ENCODE measurements at places on chromosomes 4 and X.
A peak's percentile ranks its signal among the peaks of the same experiment; 100 is the strongest.

- DNase-seq = no peak
Observed at GRCh38 chr4:27278615-27279375, 418.2 kb downstream of the STIM2 start.

GRCh38 chrX:71100581-71101505 lies 5.2 kb downstream of the FOXO4 start:
- no peak for DNase-seq

DNA sequence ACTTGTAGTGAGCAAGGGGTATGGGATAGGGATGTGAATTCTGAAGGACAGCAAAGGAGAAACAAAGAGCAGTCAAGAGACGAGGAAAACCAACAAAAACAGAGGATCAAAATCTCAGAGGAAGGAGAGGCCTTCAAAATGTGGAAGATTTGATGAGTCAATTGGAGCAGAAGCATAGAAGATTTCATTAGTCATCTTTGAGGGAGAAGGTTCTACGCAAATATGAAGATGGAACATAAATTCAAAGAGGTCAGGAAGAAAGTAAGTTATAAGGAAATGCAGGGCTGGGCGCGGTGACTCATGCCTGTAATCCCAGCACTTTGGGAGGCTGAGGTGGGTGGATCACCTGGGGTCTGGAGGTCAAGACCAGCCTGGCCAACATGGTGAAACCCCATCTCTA lies 35.4 kb downstream of the MID2 start:
- DNase-seq = no peak

GRCh38 chrX:110055616-110056015 lies 52.7 kb downstream of the TMEM164 start:
- DNase-seq = no peak

- DNase-seq = no peak
Observed at GRCh38 chr4:4866866-4867374, 7.5 kb downstream of the MSX1 start.

- no peak for DNase-seq
Observed at GRCh38 chr4:92305148-92305877, 1.5 kb downstream of the GRID2 start.

DNA sequence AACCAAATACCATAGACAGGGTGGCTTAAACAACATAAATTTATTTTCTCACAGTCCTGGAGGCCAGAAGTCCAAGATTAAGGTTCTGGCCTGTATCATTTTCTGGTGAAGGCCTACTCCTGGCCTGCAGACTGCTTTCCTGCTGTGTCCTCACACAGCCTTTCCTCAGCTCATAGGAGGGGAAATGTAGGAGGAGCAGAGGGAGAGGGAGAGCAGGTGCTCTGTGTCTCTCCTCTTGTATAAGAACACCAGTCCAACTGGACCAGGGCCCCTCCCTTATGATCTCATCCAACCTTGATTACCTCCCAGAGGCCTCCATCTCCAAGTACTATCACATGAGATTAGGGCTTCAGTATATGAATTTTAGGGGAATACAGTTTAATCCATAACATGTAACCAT lies 34.3 kb downstream of the RAPGEF2 start:
- DNase-seq = no peak

GRCh38 chrX:134484039-134484438 lies 24.1 kb downstream of the HPRT1 start:
- peak; percentile 14 for DNase-seq

- DNase-seq = no peak
Observed at GRCh38 chr4:16977081-16977480, 78.6 kb upstream of the LDB2 start.

DNA sequence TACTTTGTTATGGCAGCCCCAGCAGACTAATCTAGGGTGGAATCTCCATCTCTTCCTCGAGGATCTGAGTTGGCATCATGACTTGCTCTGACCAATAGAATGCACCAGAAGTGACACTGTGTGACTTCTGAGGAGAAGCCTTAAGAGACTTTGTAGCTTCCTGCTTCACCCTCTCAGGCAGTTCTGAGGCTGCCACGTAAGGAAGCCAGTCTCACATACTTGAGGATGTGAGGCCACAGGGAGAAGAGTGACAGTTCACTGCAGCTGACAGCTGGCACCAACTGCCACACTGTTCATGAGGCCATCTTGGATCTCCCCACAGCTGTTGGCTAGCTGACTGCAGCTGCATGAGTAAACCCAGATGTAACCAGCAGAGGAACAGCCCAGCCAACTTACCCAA lies 29.3 kb upstream of the BCOR start:
- DNase-seq = peak; percentile 14

GRCh38 chr4:21769404-21770147 lies 179.0 kb downstream of the KCNIP4 start:
- DNase-seq = no peak

GRCh38 chr4:16226816-16227461 lies 668 bp upstream of the TAPT1 start:
- DNase-seq = no peak

GRCh38 chrX:44147130-44147529 lies 173.9 kb upstream of the NDP start:
- no peak for DNase-seq

GRCh38 chr4:44983083-44983482 lies 256.7 kb upstream of the GNPDA2 start:
- no peak for DNase-seq

DNA sequence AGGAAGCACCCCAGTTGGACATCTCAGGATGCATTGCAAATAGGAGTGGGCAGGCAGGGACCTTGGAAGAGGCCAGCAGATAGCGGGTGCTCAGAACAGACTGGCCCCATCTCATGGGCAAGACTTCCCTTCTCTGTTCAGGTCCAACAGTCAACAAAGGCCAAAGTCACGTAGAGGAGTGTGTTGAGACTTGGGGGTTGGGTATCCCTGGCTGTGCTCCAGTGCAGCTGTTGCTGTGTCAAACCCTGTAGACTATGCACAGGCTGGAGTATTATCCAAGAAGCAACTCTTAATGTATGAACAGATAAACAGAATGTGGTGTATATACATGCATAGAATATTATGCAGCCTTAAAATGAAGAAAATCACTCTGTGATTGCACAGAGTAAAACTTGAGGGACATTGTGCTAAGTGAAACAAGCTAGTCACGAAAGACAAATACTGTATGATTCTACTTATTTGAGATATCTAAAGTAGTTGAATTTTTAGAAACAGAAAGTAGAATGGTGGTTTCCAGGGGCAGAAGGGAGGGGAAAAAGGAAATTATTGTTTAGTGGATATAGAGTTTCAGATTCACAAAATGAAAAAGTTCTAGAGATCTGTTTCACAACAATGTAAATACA lies 192.1 kb upstream of the LCORL start:
- DNase-seq = no peak

DNA sequence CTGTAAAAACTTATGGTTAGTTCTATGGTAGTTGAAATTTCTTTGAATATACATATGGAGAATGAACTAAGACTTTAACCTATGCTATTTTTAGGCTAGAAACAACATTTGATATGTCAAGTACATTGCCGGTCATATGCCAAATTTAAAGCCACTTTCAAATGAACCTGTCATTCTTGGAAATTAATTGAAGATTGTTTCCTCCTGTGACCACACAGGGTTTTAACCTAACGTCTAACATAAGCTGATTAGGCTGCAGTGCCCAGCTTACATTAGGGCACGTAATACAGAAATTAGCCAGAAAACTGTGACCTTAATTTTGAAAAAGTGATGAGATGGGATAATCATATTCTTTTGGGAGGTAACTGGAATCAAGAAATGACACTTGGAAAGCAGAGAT lies 645.9 kb downstream of the FSTL5 start:
- no peak for DNase-seq

DNA sequence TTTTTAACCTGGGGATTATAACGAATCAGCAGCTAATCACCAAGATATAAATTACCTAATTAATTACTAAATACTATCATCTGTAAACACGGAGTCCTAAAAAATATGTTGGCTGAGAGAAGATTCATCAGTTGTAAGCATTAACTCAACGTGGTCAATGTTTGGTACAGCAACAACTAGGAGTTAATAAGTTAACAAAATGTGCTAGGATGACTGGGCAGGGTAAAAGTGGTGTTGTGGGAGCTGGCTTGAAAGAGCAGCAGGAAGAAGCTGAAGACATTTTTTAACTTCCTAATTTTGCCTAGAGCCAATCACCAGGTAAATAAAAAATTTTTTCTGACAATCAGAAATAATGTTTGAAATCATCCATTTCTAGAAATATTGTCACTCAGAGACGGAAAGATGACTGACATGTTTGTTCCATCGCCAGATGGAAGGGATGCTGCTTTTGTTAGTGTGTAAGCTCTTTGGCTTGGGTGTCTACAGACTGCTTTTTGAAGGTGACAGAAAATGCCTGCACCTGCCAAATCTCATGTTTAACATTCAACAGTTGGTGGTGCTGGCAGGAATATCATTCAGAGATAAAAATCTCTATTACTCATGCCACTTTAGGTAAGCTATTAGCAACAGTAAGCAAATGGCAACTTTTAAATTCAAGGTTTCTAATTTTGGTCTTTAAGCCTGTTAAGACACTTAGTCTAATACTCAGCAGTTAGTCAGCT lies 1126.9 kb downstream of the STPG2 start:
- DNase-seq = no peak

DNA sequence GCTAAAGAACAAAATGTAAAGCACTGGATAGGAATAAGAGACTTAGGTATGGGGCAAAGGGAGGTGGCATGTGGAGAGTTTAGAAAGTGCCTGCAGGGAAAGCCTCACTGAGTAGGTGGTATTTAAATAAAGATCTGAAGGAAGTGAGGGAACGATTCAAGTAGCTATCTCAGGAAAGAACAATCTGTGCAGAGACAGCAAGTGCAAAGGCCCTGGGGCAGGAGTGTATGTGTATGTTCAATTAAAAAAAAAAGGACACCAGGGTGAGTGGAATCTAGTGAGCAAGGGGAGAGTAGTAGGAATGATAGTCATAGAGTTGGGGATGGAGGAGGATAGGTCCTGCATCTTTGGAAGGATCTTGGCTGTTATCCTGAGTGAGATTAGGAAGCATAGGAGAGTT lies 779.9 kb upstream of the FTHL17 start:
- DNase-seq = no peak

- DNase-seq = peak; percentile 7
Observed at GRCh38 chr4:17577665-17578481, 875 bp downstream of the LAP3 start.

GRCh38 chr4:94345969-94346368 lies 3.3 kb upstream of the HPGDS start:
- no peak for DNase-seq

DNA sequence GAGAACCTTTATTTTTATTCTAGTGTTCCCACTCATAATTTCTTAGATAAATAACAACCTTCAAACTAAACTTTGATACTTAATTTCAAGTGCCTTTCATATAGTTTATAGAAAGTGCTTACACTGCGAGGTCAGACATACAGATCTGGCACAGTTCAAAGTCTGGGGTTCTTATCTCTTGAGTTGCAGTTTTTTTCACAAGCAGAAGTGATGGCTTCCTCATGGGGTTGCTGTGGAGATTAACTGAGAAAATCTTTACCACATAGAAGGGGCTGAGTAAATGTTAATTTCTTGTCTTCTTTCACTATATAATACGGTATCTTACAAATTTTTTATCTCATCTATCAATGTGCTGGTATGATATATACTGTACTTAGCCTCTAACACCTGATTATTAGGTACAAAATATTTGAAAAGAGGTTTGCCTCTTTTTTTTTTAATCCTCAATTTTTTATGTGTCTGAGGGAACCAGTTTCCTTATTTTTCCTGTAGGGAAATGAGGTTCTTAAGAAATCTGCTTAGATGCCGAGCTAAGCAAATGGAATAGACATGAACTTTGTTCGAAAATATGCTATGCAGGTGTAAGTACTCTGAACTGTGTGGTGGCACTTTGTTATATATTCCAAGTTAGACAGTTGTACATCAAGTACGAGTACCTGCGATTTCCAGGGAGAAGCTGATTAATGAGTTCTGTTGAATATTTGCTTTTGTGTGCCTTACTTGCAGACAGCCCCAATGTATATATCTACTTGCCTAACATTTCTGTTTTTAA lies 3.3 kb downstream of the ING2 start:
- no peak for DNase-seq

GRCh38 chr4:117957571-117957970 lies 76.7 kb upstream of the NDST3 start:
- DNase-seq = no peak

DNA sequence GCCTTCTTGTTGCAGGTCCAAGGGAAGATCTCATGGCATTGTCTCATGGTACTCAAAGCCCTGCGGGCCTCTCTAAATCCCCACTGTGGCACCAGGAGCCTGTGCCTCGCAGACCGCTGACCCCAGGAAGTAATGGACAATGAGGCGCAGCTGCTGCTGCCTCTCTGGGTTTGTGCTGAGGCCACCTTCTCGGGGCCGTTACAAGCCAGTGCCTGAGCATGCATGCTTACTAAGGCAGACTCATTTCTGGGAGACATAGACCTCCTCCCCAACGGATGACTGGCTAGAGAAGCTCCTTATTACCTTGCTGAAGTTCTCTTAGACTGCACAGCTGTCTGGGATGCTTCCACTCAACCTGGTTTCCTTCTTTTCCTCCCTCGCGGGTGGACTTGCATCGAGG lies 1.3 kb downstream of the BDH2 start:
- DNase-seq = no peak

DNA sequence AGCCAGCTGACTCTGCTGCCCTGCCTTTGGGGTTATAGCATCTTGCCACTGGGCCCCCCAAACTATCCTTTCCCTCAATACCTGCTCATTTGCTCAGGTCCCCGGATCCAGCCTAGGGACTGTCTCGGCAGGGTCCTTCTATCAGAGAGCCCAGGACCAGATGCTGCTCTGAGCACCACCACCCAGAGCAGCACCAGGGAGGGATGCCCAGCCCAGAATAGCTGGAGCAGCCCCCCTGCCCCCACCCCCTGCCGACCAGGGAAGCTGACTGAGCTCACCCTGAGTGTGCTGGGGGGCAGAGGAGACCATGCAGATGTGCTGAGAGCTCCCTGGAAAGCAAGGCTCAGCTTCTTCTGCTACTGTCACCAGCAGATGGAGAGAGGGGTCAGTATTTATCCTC lies 103.6 kb upstream of the IGSF1 start:
- no peak for DNase-seq

DNA sequence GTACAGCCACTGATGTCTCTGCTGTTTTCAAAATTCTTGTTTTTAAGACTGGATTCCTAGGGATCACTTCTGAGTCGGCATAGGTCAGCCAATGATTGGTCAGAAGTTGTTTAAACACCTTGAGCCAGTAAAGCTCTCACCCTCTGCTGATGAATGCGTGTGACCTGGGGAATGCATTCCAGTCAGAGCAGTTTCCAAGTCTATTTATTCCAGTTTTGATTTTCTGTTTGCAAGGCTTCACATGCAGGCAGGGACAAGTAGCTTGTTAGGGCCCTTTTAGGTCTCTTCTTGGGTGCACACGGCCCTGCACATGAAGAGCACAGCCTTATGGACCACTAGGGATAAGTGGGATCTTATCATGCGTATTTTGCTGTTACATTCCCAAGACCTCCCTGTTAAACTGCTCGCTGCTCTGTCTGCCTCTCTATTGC lies 47.0 kb downstream of the KLHL15 start:
- DNase-seq = no peak

DNA sequence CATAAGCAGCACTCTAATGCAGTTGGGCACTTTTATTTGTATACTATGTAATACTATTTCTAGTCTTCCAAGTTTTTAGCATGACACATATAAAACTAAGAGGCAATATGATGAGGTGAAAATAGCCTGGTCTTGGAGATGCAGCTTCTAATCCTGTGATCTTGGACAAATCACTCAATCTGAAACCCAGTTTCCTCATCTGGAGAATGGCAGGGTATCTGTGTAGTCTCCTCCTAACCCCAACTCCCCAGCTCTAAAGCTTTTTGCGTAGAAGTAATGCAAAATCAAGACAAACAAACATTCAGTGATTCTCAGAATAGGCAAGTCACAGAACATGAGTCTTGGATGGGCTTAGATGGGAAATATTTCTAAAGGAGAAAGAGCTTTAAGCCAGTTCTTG lies 36.7 kb upstream of the IL21 start:
- DNase-seq = no peak

GRCh38 chr4:5968246-5968645 lies 50.0 kb downstream of the C4orf50 start:
- DNase-seq = no peak
